GM19239 (cell line): ENCODE measurements at places on chromosomes 7 and 10.

- DNase-seq, result no peak
Observed at GRCh38 chr10:49486009-49486408, 52.9 kb downstream of the ERCC6 start.

GRCh38 chr10:69503896-69504265 lies 52.6 kb downstream of the TSPAN15 start:
- no peak for DNase-seq

DNA sequence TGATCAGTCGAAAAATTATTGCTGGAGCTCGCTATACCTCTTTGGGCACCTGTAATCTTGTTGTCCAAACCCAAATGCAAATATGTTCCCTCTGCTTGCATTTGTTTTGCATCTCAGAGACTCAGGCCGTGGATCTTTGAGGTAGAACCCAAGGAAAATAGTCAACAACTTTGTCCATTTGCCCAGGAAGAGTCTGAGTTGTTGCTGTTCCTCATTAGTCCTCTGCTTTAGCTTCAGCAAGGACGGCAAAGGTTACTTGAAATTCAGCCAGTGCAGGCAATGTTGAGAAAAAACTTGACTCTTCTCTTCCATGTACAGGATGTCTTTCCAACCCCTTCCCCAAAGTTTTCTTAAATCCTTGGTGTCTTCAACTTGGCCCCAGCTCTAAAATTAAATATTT lies 45.8 kb downstream of the PDK4 start:
- DNase-seq, result no peak

DNA sequence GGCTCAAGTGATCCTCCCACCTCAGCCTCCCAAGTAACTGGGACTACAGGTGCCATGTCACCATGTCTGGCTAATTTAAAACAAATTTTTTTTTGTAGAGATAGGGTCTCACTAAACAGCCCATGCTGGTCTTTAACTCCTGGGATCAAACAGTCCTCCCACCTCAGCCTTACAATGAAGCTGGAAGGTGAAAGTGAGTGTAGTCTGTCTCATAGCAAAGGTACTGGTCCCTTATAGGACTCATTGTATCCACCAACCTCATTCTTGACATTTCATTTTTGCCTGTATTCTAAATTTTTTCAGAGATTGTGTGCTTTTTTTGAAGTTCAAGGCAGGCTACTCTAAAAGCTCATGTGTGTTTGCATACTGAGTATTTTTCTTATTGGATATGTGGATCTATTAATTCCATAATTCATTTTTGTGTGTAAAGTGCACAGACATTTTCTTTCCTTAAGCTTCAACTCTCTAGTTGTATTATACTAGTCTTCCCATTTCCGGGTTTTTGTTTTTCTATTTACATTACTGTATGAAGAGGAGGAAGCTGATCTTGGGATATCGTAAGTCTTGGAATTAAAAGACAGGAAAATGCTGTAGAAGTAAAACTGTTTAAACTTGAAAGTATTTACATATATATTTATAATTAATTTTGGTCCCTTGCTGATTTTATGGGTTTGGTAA lies 13.3 kb downstream of the KMT2E start:
- no peak for DNase-seq

- DNase-seq, result no peak
Observed at GRCh38 chr7:66666313-66666952, 37.8 kb downstream of the KCTD7 start.

- no peak for DNase-seq
Observed at GRCh38 chr7:38223306-38223705, 45.3 kb downstream of the STARD3NL start.

GRCh38 chr10:106224676-106225075 lies 939.8 kb downstream of the SORCS1 start:
- DNase-seq, result no peak

DNA sequence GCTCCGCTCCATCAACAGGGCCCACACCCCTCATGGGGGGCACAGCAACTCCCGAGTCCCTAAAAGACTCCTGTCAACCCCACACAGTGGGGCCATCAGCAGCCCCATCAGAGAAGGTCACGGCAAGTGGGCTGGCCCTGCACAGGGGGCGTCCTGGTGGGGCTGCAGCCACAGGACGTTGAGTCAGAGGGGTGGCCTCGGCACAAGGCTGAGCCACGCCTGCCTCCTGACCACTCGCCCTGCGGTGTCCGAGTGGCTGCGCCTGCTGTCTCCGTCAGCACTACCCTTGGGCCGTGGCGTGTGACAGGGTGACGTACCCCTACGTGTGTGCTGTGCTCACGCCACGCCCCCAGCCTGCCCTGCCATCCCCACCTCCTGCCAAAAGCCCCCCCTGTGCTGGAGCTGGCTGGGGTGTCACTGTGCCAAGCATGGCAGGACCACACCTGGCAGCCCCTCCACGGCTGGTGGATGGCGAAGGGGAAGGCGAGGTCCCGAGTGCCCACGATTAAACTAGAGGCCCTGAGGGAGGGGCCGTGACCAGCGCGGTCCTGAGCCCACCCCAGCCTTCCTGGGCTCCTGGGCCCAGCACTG lies 26.0 kb upstream of the NKX6-2 start:
- no peak for DNase-seq

DNA sequence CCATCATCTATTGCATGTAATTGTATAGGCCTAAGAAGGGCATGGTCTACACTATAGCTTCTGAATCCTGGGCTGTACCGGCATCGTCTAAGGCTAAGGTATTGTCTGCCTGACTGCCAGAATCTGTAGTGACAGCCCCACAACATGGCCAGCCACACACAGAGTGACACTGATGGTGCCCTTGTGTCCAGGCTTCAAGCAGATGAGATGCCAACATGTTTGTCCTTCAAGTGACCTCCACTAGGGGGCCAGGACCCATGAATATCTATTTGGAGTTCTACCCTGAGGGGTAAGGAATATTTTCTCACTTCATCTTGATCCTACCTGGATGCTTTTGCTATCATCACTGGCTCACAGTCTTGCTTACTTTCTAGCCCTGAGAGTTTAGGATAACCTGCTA lies 1.5 kb downstream of the CYP3A7 start:
- DNase-seq, result peak; percentile 9

GRCh38 chr10:76306856-76307255 lies 875.4 kb downstream of the LRMDA start:
- no peak for DNase-seq

DNA sequence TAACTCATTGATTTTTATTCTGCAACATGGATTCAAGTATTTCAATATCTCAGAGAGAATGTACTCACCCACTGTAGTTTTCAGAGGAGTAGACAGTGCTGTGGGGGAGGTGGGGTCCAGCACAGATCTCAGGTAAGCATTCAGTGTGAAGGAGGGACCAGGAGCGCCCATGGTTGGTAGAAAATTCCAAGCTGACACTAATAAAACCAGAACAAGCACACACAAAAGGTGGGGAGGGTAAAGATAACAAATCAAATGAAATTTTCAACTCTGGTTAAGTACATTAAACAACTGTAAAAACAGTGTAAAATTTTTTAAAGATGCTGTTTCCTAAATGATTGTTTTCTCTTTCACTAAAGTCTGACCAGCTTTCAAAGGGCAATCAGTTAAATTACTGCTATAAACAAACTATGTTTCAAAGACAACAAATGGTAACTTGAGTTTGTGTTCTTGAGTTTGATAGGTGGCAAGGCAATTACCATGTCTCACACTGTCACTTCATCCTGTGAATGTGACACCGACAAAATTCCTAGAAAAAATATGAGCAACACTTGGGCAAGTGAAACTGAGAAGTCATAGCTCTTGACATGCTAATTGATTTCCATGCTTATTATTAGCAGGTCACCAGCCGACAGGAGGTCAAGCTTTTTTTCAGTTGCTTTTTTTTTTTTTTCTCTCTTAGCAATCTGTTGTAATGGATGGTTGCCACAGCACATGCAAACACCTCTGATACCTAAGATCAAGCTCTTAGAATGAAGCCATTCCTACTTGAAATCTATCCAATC lies 205.8 kb upstream of the SLC26A5 start:
- DNase-seq, result no peak

GRCh38 chr7:29505931-29506330 lies 57.7 kb upstream of the PRR15 start:
- no peak for DNase-seq

- no peak for DNase-seq
Observed at GRCh38 chr7:8500286-8500685, 66.9 kb downstream of the NXPH1 start.

GRCh38 chr7:20198260-20198659 lies 18.9 kb downstream of the MACC1 start:
- no peak for DNase-seq

- DNase-seq, result no peak
Observed at GRCh38 chr7:28615091-28615490, 202.8 kb downstream of the CREB5 start.
